GM23248 (cell line): ENCODE measurements at places on chromosomes 3 and 15. TPM values are rescaled to one million over a fixed set of nuclear protein-coding genes. Genes with fewer than 3 reads are reported as not detected.
A peak's percentile ranks its signal among the peaks of the same experiment; 100 is the strongest.

Gene SCN11A
- total RNA-seq = not detected in 2 replicates

DNA sequence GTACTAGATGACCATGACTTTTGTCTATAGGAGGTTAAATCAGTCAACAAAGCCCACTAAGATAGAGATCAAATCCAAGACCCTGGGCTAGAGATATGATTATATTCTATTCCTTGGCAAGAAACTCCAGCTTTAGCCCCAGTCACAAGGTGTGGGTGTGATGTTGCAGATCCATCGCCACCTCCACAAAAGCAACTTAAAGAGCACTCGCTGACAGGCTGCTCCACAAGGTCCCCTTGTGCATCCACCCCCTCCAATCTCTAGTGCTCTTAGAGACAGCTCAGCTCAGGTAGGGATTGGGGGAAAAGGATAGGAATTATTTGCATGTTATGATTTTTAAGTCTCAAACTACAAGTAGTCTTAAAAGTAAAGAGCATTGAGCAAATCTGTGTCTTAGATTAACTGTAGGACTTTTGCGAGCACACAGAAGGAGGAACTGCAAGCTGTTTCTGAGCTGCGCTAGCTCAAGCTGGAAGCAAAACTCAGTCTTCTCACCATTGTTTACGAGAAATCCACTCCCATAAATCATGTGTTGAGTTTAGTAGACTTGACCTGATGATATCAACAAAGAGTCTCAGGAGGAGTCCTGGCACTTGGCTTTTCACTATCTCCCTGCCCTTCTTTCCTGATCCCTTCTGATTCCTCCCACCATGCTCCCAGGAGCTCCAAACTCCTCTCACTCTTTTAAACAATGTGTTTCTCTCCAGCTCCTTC is 177.6 kb downstream of the STAC start:
- DNase-seq = no peak

DNA sequence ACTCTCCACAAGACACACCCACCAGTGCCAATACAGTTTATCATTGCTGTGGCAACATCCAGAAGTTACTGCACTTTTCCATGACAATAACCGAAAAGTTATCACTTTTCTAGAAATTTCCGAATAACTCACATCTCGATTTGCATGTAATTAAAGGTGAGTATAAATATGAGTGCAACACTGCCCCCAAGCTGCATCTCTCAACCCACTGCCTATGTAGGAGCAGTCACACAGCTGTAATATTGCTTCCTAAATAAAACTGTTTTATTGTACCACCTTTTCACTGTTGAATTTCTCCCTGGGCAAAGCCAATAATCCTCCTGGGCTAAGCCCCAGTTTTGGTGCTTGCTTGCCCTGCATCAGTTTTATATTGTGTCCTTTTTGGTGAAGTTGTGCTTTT is 601.0 kb upstream of the EPHA6 start:
- no peak for DNase-seq

Gene PLCB2
- total RNA-seq = 0.54 and 0.76 TPM in 2 replicates

DNA sequence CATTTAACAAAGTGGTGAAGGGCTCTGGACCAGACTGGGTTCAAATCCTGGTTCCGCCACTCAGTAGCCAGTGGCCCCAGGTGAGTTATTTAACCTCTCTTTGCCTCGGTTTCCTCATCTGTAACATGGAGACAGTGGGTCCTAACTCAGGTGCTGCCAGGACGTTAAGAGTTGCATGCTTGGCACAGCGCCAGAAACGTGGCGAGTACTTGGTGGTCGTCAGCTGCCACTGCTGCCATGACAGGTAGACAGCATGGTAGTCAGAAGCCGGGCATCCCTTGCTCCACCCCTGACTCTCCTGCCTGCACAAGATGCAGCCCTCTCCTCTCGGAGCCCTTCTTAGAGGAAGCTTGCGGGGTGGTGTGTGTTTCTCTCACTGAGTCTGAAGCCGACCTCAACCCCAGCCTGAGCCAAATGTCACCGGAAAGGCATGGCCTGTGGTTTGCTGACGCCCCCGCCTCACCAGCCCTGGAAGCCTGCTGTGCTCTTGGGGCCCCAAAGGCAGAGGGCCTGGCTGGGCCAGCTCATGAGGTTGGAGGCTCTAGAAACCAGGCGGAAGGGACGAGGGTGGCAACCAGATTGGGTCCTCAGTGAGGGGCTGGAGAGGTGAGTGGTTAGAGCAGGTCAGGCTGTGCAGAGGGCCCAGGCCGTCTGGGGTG is 160.8 kb upstream of the TLE3 start:
- peak; percentile 46 for DNase-seq

Gene STOML1
- 27.8 and 43.9 TPM in 2 replicates for total RNA-seq

Gene SAMD7
- total RNA-seq = not detected in 2 replicates

Gene MUSTN1
- not detected in 2 replicates for total RNA-seq

DNA sequence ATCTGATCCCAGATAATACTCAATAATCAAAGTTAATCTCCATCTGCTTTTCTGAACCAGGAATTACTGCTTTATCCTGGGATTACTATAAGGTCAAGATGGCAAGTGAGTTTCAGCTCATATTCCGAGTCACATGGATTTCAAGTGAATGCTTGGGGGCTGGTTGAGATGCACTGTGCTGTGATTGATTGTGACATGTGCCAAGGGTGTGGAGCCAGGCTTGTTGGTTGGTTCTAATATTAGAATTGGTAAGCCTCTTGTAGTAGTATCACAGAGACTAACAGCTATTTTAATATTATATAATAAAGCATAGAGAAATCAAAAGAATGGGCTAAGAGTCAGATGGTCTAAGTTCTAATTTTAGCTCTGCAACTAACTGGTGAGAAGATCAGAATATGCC is 74.2 kb upstream of the ICE2 start:
- no peak for DNase-seq

- no peak for DNase-seq
Observed at GRCh38 chr15:97081666-97082226, 751.2 kb downstream of the NR2F2 start.

GRCh38 chr15:51641490-51642130 is 19.0 kb upstream of the DMXL2 start:
- no peak for DNase-seq

- DNase-seq = peak; percentile 94
Observed at GRCh38 chr3:187767266-187768012, 22.2 kb upstream of the BCL6 start.

DNA sequence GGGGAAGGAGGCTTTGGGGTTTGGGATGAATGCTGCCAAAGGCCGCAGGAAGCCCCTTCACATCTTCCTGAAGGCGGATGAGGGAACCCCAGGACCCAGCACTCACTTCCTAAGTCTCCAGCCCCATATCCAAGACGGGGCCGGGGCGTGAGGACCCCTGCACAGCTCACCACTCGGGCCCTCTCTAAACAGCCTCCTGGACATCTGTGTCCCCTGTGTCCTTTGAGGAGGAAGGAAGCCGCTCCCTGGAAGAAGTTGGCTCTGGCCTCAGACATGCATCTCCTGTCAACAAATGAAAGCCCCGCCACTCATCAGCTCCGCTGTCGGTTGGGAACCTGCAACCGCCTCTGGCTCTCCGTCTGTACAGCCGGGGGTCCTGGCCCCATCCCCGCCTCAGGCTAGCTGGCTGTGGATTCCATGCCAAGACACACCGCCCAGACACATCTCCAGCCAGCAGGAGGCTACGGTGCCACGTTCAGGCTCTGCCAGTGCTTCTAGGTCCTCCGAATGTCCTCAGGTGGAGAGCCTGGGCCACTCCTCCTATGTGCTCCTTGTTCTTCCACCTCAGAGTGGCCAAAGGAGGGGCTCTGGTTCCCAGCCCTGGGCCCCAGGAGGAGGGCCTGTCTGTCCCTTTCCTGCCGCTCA is 140.0 kb upstream of the MEF2A start:
- DNase-seq = no peak

- no peak for DNase-seq
Observed at GRCh38 chr3:123713211-123713610, 128.4 kb upstream of the HACD2 start.

GRCh38 chr3:158244274-158244673 is 134.4 kb downstream of the RSRC1 start:
- no peak for DNase-seq

GRCh38 chr3:16299746-16300145 is 34.7 kb downstream of the OXNAD1 start:
- no peak for DNase-seq

GRCh38 chr3:109432833-109433232 is 95.5 kb upstream of the DPPA4 start:
- DNase-seq = no peak

- peak; percentile 21 for DNase-seq
Observed at GRCh38 chr15:81275711-81276392, 48.1 kb downstream of the STARD5 start.

Gene LEO1
- 28.1 and 33.6 TPM in 2 replicates for total RNA-seq

Gene CFAP100
- not detected in 2 replicates for total RNA-seq

DNA sequence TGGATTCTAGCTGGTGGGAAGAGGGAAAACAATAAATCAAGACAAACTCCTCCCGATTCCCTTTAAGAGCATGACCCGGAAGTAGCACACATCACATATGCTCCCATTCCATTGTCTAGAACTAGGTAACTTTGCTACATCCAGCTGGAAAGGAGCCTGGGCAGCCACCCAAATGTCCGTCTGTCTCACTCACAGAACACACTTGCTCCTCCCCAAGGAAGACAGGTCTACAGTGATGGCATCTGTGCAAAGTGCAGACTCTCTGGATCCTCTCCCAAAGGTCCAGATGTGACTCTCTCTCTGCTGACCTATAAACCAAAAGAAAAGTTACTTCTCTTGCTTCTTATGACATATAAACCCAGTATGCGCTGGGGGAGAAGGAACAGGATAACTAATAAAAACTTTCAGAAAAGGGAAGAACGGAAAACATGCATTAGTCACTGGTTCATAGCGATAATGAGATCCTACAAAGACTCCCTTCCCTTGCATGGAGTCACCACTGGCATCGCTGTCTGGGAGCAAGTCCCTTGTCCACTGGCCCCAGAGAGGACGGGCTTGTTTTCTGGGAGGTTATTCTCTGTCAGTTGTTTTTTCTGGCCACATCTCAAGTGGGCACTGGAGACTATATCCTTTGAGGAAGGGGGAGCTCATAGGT is 29.8 kb upstream of the EPHB3 start:
- DNase-seq = no peak

GRCh38 chr3:13788522-13789424 is 91.1 kb downstream of the WNT7A start:
- peak; percentile 7 for DNase-seq

DNA sequence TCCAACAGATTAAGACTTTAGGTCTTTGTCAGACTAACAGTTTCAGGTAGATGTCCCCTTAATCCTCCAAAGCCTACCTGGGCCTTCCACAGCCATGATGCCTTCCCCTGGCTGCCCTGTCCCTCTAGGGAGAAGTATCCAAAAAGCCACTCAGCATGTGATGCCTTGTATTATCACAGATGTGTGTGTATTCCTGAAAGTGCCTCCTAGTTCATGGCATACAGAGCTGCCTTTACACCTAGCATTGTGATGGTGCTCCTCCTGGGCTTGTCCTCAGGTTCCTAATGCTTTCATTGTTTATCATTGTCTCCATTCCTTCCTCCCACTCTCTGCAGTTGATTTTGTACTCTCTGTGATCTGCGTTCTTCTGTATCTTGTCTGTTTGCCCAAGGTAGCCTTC is 43.6 kb downstream of the CMSS1 start:
- DNase-seq = no peak

- DNase-seq = no peak
Observed at GRCh38 chr15:31465083-31465955, 138.7 kb downstream of the KLF13 start.

DNA sequence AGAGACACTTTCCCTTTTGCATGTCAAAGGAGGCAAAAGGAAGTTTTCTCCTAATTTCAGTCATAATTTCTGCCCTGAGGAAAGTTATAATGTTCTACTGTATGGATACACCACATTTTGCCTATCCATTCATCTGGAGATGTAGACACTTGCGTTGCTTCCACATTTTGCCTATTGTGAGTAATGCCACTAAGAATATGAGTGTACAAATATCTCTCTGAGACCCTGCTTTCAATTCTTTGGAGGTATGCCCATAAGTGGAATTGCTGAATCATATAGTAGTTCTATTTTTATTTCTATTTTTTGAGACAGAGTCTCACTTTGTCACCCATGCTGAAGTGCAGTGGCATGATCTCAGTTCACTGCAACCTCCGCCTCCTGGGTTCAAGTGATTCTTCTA is 3.6 kb upstream of the CD276 start:
- DNase-seq = no peak

Gene TMEM40
- total RNA-seq = not detected in 2 replicates

Gene SEMA7A
- 132 and 151 TPM in 2 replicates for total RNA-seq

Gene SPG11
- total RNA-seq = 53.6 and 75.6 TPM in 2 replicates

GRCh38 chr3:114706591-114707232 is 412.9 kb downstream of the TIGIT start:
- DNase-seq = peak; percentile 72

- no peak for DNase-seq
Observed at GRCh38 chr3:127711896-127712295, 39.1 kb downstream of the ABTB1 start.

Gene A4GNT
- not detected in 2 replicates for total RNA-seq

- no peak for DNase-seq
Observed at GRCh38 chr15:66786222-66786621, 84.2 kb downstream of the SMAD6 start.

Gene LDHAL6B
- total RNA-seq = not detected in 2 replicates

GRCh38 chr3:103306104-103306503 is 871.3 kb downstream of the ZPLD1 start:
- no peak for DNase-seq

Gene WHAMM
- total RNA-seq = 2.3 and 3.0 TPM in 2 replicates

Gene NLGN1
- 20.1 and 23.8 TPM in 2 replicates for total RNA-seq

- no peak for DNase-seq
Observed at GRCh38 chr3:78757731-78758130, 1010.1 kb downstream of the ROBO1 start.

DNA sequence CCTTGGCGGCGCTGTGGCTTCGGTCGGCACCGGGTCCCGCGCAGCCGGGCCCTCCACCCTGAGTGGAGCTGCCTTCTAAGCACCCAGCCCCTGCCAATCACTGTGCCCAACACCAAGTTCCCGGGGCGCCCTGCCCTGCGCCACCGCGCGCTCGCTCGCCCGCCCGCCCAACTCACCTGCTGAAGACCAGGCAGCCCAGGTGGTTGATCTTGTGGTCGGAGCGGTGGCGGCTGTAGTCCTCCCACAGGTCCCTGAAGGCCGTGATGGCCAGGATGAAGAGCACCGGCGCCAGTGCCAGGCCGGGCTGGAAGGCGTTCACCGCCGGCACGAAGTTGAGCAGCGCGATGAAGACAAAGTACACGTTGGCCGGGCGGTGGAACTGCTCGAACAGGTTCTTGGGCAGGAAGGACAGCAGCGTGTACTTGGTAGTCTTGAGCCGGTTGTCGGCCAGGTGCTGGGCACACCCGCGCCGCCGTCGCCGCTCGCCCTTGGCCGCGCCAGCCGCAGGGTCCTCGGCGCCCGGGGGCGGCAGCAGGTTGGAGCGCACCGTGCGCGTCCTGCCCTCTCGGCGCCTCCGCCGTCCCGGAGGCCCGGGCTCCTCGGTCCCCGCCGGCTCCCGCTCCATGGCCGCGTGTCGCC is 536 bp downstream of the ATP10A start:
- peak; percentile 62 for DNase-seq
